Dorsolateral prefrontal cortex (tissue), 122 donors: ENCODE measurements at places on chromosomes 4 and X. TPM values are rescaled to one million over a fixed set of nuclear protein-coding genes. Genes with fewer than 3 reads are reported as not detected.

The EXOC1L gene
- total RNA-seq: not detected

The LGI2 gene
- 2.7 TPM for total RNA-seq

The ZXDA gene
- 13.1 TPM for total RNA-seq

The LRCH2 gene
- total RNA-seq: 8.8 TPM
